Thymus (tissue), 14 donors: ENCODE measurements at places on chromosomes 5 and 9. TPM values are rescaled to one million over a fixed set of nuclear protein-coding genes. Genes with fewer than 3 reads are reported as not detected.

- H3K27ac ChIP-seq = no peak overlapping the region
- H3K36me3 ChIP-seq = no peaks in the 10 kb centered on the region
- no peak overlapping the region for H3K4me3 ChIP-seq
Measured at GRCh38 chr9:1804128-1804865, 210.8 kb upstream of the SMARCA2 start.

GRCh38 chr5:175896301-175897040, 25.1 kb downstream of the CPLX2 start:
- no peak overlapping the region for H3K27ac ChIP-seq
- no peak overlapping the region for H3K4me3 ChIP-seq
- H3K27me3 ChIP-seq = no peaks in the 10 kb centered on the region

Gene SEC16A
- total RNA-seq = 13.6 TPM

DNA sequence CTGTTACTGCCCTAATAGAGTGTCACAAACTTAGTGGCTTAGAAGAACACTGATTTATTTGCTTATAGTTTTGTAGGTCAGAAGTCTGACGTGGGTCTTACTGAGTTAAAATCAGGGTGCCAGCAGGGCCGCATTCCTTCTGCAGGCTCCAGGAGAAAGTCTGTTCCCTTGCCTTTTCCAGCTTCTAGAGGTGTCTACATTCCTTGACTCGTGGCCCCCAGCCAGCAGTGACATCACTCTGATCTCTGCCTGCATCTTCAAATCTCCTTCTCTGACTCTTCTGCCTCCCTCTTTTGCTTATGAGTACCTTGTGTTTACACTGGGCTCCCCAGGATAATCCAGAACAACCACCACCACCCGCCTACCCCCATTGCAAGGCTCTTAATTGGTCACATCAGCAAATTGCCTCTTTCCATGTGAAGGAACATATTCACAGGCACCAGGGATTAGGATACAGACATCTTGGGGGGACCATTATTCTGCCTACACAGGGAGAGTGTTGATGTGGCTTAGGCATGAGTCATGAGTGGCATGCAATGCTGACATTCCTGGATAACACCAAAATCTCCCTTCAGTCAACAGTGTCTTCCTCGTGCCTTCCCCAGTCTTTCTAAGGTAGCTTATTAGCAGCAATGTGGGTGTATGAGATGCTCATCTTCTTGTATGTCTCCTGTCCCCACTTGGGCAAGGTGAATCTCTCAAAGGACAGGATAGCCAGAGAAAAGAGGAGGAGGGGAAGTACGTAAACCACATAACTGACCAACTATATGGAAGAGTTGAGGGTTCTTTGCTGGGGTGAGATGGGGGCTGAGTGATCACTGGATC, 24.4 kb downstream of the CYFIP2 start:
- H3K4me3 ChIP-seq = no peak overlapping the region
- H3K4me1 ChIP-seq = peaks cover 2% of the 10 kb centered on the region
- H3K27ac ChIP-seq = no peak overlapping the region
- H3K36me3 ChIP-seq = peaks cover 73% of the 10 kb centered on the region

DNA sequence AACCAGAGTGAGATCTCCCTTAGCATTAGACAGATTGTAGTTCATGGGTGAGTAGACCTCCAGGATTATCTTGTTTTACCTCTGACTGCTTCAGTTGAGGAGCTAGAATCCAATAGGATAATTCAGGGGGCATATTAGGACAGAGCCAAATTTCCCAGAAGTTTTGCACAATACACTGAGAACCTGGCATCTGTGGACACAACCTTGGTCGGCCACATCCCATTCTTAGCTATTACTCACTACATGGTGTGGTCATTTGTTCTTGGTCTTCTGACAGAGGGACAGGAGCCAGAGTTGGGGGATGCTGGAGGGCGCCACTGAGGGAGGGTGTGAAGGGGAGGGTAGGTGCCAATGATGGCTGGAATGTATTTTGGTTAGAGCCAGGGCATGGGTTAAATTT, 66.6 kb downstream of the NPR3 start:
- H3K36me3 ChIP-seq = no peaks in the 10 kb centered on the region
- no peak overlapping the region for H3K4me3 ChIP-seq
- no peaks in the 10 kb centered on the region for H3K27me3 ChIP-seq
- H3K27ac ChIP-seq = no peak overlapping the region
- H3K4me1 ChIP-seq = no peaks in the 10 kb centered on the region
- DNase-seq = no peak

DNA sequence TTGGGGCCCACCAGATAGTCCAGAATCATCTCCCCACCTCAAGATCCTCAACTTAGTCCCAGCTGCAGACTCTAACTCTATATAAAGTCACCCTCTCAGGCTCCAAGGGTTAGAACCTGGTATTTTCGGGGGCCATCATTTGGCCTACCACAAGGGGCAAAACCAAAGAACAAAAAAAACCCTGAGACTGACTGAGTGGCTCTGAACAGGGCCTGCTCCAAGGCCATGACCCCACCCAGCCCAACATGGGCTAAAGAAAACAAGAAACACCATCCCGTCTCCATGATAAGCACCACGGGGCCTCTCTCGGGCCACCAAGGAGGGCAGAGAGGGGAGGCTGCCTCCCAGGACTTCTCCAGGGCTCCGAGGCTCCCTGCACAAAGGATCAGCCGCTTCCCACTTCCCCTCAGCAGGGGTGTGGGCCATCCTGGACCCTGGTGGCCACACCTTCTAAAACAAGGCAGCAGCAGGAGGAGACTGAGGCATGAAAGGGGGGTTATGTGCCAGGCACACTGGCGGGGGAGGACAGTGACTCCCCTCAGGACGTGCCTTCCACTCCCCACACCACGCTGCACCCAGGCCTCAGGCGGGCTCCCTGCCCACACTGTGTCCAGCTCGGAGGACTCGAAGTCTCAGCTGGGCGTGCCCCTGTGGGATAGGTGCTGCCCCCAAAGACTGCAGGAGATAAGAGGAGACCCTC, 51.5 kb downstream of the SEMA4D start:
- H3K4me1 ChIP-seq = peaks cover 35% of the 10 kb centered on the region
- no peak overlapping the region for H3K4me3 ChIP-seq
- H3K36me3 ChIP-seq = peaks cover 54% of the 10 kb centered on the region

Gene GLRA1
- total RNA-seq = not detected

DNA sequence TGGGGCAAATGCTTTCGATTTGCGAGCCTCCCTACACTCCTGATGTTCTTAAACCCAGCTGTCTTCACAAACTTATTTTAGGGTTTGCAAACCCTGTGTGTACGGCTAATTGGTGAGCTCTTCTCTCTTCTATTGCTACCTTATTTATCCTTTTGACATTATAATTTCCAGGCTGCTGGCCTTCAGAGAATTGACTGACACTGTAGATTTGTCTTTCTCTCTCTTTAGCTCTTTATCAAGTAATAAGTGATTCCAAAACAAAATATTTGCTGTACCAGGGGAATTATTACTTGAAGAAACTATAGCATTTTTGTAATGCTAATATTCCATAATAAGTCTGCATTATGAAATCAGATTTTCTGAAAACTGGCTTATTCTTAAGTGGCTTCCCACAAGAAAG, 92.5 kb downstream of the NPR3 start:
- no peaks in the 10 kb centered on the region for H3K36me3 ChIP-seq
- H3K4me3 ChIP-seq = no peak overlapping the region
- H3K27ac ChIP-seq = no peak overlapping the region
- DNase-seq = no peak
- no peaks in the 10 kb centered on the region for H3K27me3 ChIP-seq
- H3K4me1 ChIP-seq = no peaks in the 10 kb centered on the region

Gene SPATA31D4
- not detected for total RNA-seq

GRCh38 chr9:16516891-16517290, 353.6 kb downstream of the BNC2 start:
- no peak overlapping the region for H3K27ac ChIP-seq
- H3K36me3 ChIP-seq = no peaks in the 10 kb centered on the region
- no peaks in the 10 kb centered on the region for H3K27me3 ChIP-seq
- no peak for DNase-seq
- H3K4me1 ChIP-seq = peaks cover 16% of the 10 kb centered on the region
- H3K4me3 ChIP-seq = no peak overlapping the region

DNA sequence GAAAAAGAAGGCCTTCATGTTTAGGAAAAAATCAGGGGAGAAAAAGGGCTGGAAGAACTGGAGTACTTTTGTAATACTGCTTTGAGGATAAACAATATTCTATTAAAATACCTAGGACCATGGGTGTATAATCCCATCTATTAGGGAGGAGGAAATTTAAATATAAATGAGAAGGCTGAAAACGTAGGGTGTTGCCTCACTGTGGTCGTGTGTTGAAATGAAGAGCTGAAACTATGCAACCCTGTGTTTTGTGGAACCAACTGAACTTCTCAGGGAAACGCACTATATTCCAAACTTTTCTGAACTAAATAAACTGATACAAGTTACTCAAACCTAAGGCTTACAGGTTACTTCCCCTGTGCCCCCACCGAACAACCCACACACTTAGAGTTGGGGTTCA, 4.5 kb upstream of the CNTLN start:
- no peaks in the 10 kb centered on the region for H3K36me3 ChIP-seq
- no peak for DNase-seq
- H3K4me1 ChIP-seq = peaks cover 11% of the 10 kb centered on the region
- no peak overlapping the region for H3K27ac ChIP-seq
- H3K4me3 ChIP-seq = no peak overlapping the region
- H3K27me3 ChIP-seq = no peaks in the 10 kb centered on the region

Gene CCL21
- 43.7 TPM for total RNA-seq

DNA sequence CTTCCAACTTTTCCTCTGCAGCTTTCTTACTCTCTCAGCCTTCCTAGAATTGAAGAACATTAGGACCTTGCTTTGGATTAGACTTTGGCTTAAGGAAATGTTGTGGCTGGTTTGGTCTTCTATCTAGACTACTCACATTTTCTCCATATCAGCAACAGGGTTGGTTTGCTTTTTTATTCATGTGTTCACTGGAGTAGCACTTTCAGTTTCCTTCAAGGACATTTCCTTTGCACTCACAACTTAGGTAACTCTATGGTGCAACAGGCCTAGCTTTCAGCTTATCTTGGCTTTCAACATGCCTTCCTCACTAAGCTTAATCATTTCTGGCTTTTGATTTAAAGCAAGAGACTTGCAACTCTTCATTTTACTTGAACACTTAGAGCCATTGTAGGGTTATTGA, 153.1 kb downstream of the CCDC192 start:
- H3K27me3 ChIP-seq = no peaks in the 10 kb centered on the region
- no peaks in the 10 kb centered on the region for H3K4me1 ChIP-seq
- no peak overlapping the region for H3K4me3 ChIP-seq
- H3K27ac ChIP-seq = no peak overlapping the region
- no peaks in the 10 kb centered on the region for H3K36me3 ChIP-seq

DNA sequence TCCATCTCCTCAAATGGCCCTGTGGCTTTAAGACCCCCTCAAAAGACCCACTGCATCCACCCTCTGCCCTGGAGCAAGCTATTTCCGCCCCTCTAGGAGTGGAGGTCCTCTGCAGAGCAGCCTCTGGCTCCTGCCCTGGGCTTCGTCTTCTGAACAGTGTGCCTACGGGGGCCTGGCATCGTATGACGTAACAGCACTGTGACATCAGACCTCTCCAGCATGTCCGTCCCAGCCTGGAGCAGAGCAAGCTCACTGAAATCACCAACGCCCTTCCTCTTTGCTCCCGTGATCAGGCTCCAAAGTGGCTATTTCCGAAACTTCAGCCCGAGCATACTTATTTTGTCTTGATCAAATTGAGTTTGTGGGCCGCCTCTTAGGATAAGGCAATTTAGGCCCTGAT, 69.1 kb upstream of the PTCH1 start:
- H3K4me3 ChIP-seq = no peak overlapping the region
- H3K4me1 ChIP-seq = no peaks in the 10 kb centered on the region
- no peak overlapping the region for H3K27ac ChIP-seq
- no peaks in the 10 kb centered on the region for H3K36me3 ChIP-seq

DNA sequence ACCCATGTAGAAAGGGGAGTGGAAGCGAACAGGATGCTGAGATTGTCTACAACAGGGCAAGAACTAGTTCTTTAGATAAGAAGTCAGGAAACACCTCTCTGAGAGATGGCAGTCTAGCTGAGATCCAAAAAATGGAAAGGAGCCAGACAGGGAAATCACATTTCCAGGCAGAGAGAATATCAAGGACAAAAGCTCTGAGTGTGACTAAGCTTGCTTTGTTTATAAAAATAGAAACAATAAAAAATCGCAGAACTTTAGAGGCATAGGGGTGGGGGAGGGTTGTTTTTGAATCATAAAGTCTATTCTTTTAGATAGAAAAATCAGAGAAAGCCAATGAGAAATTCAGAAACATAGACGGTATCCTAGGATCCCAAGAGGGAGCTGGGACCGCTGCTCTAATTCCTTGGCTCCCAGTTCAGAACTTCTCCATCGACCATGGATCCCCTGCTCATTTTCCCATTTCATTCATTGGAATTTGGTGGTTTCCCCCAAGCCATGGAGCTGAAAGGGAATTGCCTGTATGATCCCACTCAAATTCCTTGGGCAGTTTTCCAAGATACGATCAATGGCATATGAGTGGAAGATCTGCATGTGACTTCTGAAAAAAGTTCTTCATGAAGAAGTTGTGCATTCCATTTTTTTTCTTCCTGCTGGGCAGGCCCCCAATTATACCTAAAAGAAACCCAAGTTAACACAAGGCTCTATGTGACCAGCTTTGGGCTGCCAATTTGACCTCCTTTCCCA, 182.0 kb downstream of the GRIA1 start:
- no peaks in the 10 kb centered on the region for H3K4me1 ChIP-seq
- no peaks in the 10 kb centered on the region for H3K27me3 ChIP-seq
- no peak for DNase-seq
- no peak overlapping the region for H3K27ac ChIP-seq
- no peak overlapping the region for H3K4me3 ChIP-seq

Gene HTR4
- not detected for total RNA-seq

DNA sequence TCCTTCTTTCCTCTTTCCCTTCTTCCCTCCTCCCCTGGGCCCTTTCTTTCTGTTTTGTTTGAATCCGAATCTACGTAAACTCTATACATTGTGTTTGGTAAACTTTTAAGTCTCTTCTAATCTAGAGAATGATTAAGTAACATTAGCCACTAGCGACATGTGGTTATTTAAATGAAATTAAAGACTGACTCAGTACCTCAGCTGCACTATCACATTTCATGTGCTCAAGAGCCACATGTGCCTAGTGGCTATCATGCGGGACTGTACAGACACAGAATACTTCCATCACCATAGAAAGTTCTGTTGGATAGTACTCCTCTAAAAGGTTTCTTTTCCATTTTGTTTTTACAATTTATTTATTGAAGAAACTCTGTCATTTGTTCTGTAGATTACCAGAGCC, 29.0 kb downstream of the DCTN4 start:
- DNase-seq = no peak
- H3K4me3 ChIP-seq = no peak overlapping the region
- no peak overlapping the region for H3K27ac ChIP-seq
- H3K27me3 ChIP-seq = no peaks in the 10 kb centered on the region

Gene NRG2
- total RNA-seq = 0.38 TPM

- peak overlapping the region; percentile 73 for H3K4me3 ChIP-seq
- H3K36me3 ChIP-seq = no peaks in the 10 kb centered on the region
- peaks cover 13% of the 10 kb centered on the region for H3K4me1 ChIP-seq
Measured at GRCh38 chr9:129027685-129028191, 393 bp downstream of the SH3GLB2 start.

DNA sequence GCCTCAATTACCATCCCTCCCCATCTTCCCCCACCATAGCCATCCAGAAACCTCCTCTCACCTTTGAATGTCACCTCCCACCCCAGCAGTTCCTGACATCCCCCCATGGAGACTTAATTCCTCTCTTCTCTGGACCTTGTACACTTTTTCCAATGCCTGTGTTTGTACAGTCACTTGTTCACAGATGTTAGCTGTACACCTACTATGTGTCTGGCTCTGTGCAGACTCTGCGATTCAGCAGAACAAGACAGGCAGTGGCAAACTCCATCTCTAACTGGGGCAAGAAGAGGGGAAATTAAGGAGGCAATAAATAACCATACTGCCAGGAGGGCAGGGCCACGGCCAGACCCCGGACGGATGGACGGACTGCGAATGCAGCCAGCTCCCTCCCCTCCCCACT, 29.8 kb upstream of the CRB2 start:
- H3K4me3 ChIP-seq = no peak overlapping the region
- no peak for DNase-seq
- no peaks in the 10 kb centered on the region for H3K27me3 ChIP-seq
- H3K27ac ChIP-seq = peak overlapping the region; percentile 72
- peaks cover 59% of the 10 kb centered on the region for H3K4me1 ChIP-seq

Gene PPP3R2
- total RNA-seq = not detected
